Neural progenitor cell (in vitro differentiated cells): ENCODE measurements at places on chromosomes 5 and 9. TPM values are rescaled to one million over a fixed set of nuclear protein-coding genes. Genes with fewer than 3 reads are reported as not detected.

- peak overlapping the region; percentile 80 for H3K27ac ChIP-seq
- H3K4me1 ChIP-seq, result peaks cover 28% of the 10 kb centered on the region
- H3K4me3 ChIP-seq, result peak overlapping the region; percentile 31
- H3K27me3 ChIP-seq, result no peaks in the 10 kb centered on the region
- DNase-seq, result no peak
These were observed 63.5 kb downstream of the OTULIN start for GRCh38 chr5:14727928-14728458.

- H3K36me3 ChIP-seq, result no peaks in the 10 kb centered on the region
- peaks cover 58% of the 10 kb centered on the region for H3K27me3 ChIP-seq
- DNase-seq, result peak; percentile 65
- H3K4me3 ChIP-seq, result peak overlapping the region; percentile 75
- peaks cover 7% of the 10 kb centered on the region for H3K4me1 ChIP-seq
These were observed 665 bp downstream of the TCF7 start for GRCh38 chr5:134114886-134115805.

- peaks cover 38% of the 10 kb centered on the region for H3K27me3 ChIP-seq
- no peaks in the 10 kb centered on the region for H3K36me3 ChIP-seq
- H3K4me1 ChIP-seq, result no peaks in the 10 kb centered on the region
- DNase-seq, result no peak
These were observed 178.8 kb upstream of the C9orf72 start for GRCh38 chr9:27752069-27752468.

The TAF11L4 gene
- not detected in 2 replicates for total RNA-seq
